BE2C (cell line): ENCODE measurements at places on chromosomes 12 and 14.

GRCh38 chr12:119512772-119513497 lies 80.6 kb upstream of the TMEM233 start:
- no peak for DNase-seq

GRCh38 chr12:32312049-32312670 lies 87.2 kb upstream of the FGD4 start:
- DNase-seq, result no peak

GRCh38 chr14:89466484-89466883 lies 49.5 kb upstream of the FOXN3 start:
- no peak for DNase-seq

DNA sequence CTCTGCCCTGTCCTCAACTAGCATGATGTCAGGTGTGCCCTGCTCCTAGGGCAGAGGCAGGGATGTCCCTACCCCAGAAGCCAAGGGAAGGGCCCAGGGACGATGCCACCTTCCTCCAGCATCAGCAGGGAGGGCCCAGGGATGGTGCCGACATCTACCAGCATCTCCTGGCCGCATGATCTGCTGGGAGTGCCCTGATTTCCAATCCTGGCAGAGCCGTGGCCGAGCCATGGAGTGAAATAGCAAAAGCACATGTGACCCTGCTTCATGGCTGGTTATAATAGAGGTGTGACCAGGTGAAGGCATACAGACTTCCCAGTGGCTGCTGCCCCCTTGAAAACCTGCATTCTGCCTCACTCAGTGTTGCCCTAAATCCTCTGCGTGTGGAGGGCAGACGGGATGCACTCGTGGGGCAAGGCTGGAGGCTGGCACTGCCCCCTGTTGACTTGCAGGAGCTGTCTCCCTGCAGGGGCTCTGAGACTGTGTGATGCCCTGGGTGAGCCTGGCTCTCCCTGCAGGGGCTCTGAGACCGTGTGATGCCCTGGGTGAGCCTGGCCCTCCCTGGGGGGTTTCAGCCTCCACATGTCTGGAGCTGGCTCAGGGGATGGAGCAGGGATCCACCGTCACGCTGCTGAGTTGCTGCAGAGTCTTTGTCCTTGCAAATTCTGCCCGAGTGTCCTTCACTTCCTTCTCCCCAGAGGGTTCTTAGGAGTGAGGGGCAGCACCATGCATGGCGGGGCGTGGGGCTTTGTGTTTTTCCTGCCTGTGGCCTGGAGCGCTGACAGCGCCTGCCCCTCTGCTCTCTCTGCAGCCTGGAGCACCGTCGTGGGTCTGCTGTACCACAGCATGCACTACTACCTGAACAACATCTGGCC lies 51.7 kb downstream of the ADGRD1 start:
- no peak for DNase-seq

GRCh38 chr12:117091758-117092510 lies 7.3 kb downstream of the TESC start:
- DNase-seq, result no peak

DNA sequence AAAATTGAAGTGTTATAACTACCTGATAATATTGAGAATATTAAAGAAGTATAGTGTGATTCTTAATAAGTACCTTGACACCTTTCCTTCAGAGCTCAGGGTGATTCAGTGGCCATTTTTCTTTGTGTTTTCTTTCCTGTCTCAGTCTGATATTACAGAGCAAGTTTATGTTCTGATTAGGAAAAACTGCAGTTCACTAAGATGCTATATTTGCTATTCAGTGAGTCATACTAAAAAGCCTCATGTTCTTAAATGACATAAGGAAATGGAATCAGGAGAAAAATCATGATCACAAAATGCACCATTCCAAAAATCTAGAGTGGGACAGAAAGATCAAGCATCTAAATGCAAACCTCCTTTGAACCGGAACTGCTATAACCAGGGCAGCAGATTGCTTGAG lies 390.6 kb upstream of the ATP2B1 start:
- no peak for DNase-seq

GRCh38 chr14:89353766-89354113 lies 63.3 kb downstream of the FOXN3 start:
- no peak for DNase-seq

GRCh38 chr12:24795699-24796347 lies 153.1 kb downstream of the BCAT1 start:
- DNase-seq, result no peak

- DNase-seq, result no peak
Observed at GRCh38 chr14:93938751-93939303, 11.7 kb downstream of the FAM181A start.

DNA sequence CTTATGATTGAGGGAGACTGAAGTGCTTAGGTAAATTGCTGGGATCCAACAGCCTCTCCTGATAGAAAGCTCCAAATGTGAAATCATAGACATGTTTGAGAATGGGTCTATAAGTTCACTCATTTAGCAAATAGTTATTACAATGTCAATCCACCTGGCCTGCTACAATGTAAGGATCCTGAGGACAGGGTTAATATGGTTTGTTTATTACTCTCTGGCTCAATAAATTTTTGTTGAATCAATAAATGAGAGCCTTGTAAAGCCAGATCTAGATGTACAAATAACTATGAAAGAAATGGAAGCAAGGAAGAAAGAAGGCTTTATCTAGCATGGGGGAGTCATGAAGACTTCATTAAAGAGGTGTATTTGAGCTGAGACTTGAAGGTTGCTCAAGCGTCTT lies 165.6 kb upstream of the IGF1 start:
- DNase-seq, result no peak

GRCh38 chr12:68798882-68799234 lies 9.1 kb upstream of the MDM2 start:
- no peak for DNase-seq

DNA sequence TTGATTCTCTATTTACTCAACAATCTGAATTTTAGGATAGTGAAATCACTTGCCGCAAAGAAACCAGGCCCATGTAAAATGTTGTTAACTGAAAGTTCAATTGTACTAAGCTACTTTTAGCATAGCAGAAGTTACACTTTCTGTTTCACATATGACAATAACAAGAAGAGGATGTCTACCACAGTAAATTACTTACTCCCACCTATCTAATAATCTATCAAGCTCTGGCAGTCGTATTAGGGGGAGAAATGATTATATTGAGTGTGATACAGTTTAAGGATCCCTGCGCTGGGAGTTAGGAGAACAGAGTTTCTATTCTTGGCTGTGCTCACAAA lies 66.5 kb upstream of the CAND1 start:
- no peak for DNase-seq

- no peak for DNase-seq
Observed at GRCh38 chr14:68011406-68012028, 191.9 kb downstream of the RAD51B start.

GRCh38 chr12:94122591-94122990 lies 25.8 kb upstream of the PLXNC1 start:
- DNase-seq, result no peak

- no peak for DNase-seq
Observed at GRCh38 chr12:40911676-40912075, 219.4 kb downstream of the CNTN1 start.

DNA sequence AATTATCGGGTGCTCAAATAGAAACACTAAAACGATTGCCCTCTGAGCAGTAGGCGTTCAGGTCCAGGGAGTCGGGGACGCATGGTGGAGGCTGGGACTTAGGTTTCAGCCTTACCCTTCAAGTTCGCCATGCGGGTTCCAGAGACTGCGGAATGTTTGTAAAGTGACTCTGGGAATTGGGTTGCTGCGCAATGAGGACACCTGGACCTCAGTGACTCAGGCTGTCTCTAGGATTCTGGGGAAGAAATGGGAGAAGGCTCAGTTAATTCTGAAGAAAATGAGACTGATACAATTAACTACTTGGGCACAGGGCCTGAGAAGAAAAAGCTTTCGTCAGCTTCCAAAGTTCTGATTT lies 1.1 kb downstream of the LGALS3 start:
- DNase-seq, result no peak

DNA sequence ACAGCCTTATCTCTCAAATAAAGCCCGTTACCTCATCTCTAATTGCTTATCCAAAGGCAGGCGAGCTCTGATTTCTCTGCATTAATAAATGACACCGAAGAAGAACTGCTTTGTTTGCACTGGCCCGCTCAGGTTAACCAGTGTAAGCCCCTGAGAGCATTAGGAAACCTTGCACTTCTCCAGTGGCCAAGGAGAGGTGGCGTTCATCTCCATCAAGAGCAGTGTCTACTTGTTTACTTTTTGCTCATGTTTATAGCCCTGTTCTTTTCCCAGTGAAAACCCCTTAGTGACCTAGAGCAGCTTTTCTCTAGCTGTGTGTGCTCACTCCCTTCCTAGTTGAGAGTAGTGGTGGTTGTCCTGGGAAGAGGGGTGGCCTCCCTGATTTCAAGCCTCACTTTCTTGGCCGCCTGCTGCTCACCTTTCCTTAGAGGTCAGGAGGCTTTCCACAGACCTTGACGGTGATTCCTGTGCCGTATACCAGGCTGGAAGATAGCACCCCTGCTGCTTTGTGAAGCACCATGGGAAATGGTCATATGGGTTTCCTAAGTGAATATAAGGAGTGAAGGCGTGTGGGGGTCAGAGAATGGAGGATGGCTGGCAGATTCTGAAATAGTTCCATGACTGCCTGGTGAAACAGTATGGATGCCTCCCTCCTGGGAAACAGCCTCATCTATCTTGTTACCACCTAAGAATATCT lies 16.6 kb downstream of the FBXW8 start:
- no peak for DNase-seq

DNA sequence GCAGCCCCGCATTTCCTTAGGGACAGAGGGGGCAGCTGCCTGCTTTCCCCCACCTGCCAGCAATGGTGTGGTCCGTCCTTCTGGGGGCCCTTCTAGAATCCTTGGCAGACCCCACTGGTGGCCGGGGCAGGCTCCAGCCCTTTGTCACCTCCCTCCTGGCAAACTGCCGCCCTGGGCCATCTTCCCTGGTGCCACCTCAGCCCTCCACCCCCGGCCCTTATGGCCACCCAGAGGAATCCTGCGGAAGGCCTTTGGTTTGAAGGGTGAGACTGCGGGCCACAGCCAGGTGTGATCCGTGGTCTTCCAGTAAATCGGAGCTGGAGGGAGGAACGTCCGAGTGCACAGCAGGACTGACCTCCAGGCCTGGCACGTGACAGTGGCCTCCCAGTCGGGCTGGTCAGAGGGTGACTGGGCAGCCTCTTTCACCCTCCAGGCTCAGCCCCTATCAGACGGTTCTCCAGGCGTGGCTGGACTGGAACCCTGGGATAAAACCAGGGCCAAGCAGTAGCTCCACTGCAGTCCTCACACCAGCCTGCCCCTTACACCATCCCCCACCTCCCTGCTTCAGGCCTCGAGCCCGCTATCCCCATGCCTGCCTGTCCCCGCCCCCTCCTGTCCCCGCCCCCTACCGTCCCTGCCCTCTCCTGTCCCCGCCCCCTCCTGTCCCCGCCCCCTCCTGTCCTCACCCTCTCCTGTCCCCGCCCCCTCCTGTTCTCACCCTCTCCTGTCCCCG lies 12.4 kb downstream of the FBRSL1 start:
- DNase-seq, result no peak

GRCh38 chr12:102169922-102170621 lies 27.6 kb downstream of the PMCH start:
- DNase-seq, result peak; percentile 18

DNA sequence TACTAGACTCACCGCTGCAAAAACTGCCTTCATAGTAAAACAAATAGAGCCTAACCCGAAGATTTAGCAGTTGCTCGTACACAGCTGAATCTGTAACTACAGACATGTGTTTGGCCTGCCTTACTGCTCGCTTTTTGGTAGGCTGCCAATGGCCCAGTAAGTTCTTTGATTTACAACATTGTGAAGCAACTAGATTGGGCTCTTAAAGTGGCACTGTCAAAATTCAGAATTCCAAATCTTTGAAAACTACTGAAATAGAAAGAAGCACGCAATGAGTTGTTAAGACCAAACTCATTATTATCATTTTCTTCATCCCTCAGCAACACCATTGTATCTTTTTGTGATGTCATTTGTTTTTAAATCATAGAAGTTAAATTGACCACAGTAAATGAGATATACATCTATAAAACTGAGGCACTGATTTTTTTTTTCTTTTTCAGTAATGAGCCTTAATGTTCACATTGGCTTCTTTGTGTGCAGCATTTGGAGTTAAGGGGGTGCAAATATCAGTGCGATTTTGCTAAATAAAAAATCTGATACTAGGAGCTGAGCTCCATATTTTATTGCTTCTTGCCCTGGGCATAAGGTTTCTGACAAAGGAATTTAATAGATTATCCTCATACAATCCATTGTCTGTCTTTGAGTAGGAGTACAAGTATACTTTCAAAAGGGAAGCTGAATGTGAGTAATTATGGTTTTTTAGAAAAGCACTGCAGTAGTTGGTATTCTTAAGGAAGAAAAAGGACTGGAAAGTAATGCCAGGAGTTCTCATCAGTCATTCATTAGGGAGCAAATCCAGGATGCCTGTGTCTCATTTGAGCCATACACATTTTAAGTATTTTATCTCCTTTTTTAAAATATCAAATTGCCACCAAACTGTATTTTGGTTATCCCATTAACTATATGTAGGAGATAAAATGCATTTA lies 138.5 kb downstream of the KICS2 start:
- peak; percentile 71 for DNase-seq

- DNase-seq, result peak; percentile 69
Observed at GRCh38 chr14:24430143-24430681, 458 bp downstream of the KHNYN start.

- no peak for DNase-seq
Observed at GRCh38 chr12:91663744-91664143, 481.1 kb upstream of the DCN start.

- DNase-seq, result no peak
Observed at GRCh38 chr12:17456486-17456885, 633.5 kb downstream of the RERGL start.

GRCh38 chr12:111270239-111270638 lies 98.7 kb downstream of the PHETA1 start:
- no peak for DNase-seq

- DNase-seq, result no peak
Observed at GRCh38 chr14:86334355-86334754, 804.4 kb downstream of the FLRT2 start.

- DNase-seq, result no peak
Observed at GRCh38 chr14:67900231-67900630, 80.7 kb downstream of the RAD51B start.

DNA sequence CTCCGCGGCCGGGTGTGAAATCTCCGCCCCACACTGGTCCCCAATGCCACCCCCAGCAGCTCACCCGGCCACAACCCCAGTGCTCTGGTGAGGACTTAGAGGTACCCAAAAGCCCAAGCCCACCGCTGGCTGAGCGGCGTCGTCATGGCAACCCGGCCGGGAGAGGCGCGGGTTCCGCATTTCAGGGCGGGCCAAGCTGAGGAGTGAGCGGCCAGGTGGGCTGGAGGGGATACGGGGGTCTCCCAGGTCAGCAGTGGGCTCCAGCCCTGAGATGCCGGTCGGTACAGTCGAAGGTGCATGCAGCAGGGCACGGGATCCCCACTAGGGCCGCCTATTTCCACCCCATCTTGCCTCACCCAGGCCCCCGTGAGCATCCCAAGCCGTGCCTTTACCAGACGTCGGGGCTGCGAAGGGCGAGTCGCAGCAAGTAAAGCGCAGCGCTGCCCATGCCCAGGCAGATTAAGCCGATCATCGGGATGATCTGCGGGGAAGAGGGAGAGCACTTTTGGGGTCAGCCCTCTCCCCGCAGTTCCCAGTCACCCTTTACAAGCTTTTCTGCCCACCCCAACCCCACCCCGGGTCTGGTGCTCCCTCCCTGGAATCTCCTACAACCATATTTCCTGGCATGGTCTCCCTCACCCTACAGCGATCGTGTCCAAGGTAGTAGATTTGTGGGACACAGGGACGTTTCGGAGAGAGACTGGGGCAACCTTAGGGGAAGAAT lies 6.9 kb downstream of the SHMT2 start:
- no peak for DNase-seq

- no peak for DNase-seq
Observed at GRCh38 chr14:92774572-92774971, 19.5 kb upstream of the GOLGA5 start.
